Stimulated activated CD4-positive, alpha-beta T cell treated with anti-CD3 and anti-CD28 coated beads, Interleukin-4, amount 100 ng/mL, for 1 hour (primary cell): ENCODE measurements at places on chromosomes 12 and 14.

DNA sequence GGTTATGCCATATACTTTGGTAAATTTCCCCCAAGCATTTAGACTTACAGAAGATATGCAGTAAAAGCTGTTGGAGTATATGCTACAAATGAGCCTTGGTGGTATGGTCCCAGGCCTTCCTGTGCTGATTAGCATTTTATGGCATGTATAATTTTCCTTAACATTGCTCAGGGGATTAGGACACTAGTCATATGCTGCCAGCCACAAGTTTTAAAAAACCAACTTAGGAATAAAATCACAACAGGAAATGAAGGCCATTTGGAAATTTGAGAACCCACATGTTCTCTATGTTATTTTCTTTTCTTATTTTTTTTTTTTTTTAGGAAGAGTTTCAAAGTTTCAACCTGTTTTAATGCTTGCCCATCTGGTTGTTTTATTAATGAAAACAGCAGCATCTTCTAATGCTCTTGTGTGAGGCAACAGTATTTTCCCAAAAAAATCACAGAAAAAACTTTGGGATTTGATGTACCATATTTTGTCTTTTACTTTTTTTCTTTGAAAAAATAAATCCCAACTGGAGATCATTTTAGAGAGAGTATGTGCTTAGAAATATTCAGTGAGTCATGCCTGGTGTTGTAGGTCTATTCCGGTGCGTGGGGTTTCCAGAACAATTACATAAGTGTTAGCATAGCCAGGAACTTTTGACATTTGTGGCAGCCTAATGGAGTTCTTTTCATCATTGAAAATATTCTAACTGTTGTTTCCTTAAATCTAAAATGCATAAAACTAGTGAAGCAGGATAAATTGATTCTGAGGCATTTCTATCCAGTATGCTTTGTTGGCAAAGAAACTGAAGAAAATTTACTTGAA is 21.7 kb upstream of the DUSP6 start:
- DNase-seq = no peak

DNA sequence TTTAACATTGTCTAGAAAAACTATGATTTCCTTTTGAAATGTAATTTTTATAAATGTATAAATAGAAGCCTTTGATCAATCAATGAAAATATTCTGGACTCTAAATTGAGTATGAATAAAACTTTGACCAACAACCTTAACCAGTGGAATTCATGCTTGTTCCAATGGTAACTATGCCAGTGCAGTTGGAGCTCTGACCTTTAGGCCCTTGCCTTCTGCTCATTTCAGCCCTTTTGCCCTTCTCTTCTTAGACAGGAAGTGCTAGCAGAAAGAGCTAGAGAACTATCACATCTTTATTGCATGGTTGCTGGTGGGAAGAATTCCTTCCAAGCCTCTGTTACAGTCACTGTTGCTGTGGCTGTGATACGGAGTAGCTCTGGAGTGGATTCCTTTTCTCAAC is 39.7 kb downstream of the TTC8 start:
- DNase-seq = no peak

DNA sequence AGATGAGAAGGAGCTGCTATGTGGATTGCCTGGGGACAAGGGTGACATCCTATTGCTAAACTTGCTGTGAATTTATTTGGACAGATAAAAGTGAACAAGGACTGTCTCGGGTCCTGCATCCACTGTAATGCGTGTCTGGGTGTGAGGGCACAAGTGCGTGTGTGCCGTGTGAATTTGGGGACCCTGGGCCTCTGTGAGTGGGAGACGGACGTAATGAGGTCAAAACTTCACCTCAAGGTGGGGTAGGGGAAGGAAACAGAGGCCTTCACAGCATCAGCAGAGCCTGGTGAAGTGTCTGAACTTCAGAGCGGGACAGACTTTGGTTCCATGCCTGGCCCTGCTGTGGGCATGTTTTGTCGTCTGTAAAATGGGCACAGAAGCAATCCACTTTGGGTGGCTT is 14.8 kb downstream of the ASB2 start:
- DNase-seq = no peak

- DNase-seq = no peak
Measured at GRCh38 chr12:106415134-106415533, 57.6 kb downstream of the POLR3B start.

DNA sequence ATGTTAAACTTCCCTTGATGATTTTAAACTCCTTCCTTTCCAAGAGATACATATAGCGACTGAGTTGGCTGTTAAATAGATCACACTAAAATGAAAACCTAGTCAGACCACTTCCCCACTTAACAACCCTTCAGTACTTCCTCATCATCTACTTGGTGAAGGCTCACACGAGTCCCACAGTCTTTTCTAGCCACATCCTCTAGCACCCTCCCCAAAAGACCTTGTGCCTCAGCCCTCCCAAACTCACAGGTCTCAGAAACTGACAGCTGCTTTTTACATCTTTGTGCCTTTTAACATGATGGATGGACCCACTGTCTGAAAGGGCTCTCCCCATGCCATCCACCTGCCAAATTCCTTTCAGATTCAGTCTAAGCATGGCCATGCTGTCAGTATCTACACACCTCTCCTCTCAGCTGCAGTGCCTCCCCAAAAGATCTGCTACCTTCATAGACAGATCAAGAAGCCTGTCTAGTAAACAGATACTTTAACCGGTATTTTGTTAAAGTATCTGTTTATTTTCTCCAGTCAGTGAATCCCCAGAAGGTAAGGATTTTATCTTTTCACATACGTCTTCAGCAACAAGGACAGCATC is 65.1 kb upstream of the GPHB5 start:
- no peak for DNase-seq

- no peak for DNase-seq
Measured at GRCh38 chr12:83622205-83622604, 935.5 kb downstream of the TMTC2 start.

DNA sequence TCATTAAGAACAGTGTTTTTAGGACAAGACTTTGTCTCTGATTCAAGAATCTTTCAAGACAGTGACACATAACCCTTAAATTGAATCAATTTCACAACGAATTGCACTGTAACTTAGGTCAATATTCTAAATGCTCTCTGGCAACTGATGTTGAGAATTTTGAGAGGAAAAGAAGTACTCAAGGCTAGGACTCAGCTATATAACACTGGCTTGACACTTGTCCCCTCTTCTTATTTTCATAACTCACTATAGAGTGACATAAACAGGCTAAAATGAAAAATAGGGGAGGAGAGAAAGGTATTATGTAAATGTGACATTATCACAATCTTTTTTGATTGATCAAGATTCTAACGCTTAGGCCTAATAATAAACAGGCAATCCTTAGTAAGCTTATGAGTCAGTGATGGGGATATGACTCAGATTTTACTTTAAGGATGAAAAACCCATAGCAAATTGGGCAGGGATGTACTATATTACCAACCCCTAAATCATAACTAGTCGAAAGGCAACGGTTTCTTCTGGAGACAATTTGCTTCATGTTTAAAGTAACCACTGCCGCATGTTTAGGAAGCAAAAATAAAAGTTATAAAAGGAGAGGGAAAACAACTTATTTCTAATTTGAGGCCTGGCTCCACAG is 10.9 kb downstream of the BTG1 start:
- DNase-seq = no peak

GRCh38 chr12:47767216-47767724 is 5.8 kb upstream of the SLC48A1 start:
- DNase-seq = peak; percentile 73
